Renal pelvis (tissue), 12 donors: ENCODE measurements at places on chromosomes 4 and X. TPM values are rescaled to one million over a fixed set of nuclear protein-coding genes. Genes with fewer than 3 reads are reported as not detected.

DNA sequence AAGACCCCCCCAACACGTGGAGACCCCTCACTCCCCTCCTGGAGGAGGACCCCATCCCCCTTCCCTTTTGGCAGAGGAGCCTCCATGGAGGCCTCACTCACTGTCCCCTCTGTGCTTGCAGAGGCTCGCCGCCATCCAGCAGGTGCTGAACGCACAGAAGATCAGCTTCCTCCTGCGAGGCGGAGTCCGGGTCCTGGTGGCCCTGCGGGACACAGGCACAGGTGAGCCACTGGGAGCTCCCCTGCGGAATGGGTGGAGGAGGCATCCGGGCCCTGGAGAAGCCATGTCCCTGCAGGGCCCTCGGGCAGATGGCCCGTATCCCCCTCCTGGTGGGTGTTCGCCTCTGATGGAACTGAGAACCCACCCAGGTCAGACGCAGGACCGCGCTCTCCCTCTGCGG, 206.5 kb downstream of the AFAP1 start:
- no peak for DNase-seq

GRCh38 chr4:2298532-2298991, 36.7 kb upstream of the MXD4 start:
- DNase-seq = no peak

DNA sequence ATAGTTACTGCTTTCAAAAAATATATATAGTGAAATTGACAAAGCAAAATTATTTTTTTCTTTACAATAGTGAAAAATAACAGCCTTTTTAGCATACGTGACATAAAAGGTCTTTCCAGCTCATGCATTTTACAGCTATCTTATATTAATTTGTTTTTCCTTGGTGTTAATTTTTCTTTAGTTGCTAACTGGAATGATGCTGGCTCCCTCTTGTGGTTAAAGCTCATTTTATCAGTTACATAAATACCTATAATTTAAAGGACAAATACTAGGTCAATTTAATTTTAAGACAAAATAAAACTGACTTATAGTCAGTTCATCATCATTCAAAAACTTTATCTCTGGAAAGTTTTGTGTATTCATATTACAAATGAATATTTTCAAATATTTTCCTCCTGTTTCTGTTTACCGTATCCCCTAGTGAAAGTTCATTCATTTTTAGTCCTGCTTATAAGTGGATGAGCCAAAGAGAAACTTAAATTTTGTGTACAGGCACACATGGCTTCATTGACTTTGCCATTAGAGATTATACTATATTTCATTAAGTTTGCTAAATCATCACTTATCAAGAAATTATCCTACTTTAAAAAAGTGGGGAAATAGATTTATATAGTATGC, 9.9 kb upstream of the ANAPC4 start:
- peak; percentile 33 for DNase-seq

DNA sequence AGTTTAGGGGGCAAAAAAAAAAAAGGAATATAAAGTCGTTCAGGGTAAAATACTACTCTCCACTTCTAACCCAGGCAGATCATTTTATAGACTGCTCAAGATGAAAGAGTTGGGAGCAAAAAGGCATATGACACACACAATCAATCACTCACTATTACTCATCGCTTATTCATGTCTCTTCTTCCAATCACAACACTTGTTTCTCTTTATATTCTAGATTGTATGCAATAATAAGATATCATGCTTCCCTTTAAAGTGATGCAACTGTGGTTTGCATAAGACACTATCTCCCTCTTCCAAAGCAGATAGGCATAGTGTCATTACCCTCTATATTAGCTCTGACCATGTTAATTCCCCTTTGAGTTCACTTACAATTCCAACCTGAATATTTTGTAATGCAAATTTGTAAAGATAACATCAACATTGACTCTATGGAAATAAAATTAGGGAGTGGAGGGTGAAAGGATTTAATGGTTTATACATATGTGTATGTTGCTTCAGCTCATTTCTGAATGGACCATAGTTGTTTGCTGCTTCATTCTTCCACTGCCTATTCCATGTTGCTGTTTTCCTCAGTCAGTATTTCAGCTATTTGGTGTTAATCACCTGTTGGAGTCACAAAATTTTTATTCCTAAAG, 154.9 kb upstream of the EPHA5 start:
- DNase-seq = no peak

GRCh38 chr4:154044108-154044531, 255.2 kb upstream of the SFRP2 start:
- no peak for DNase-seq

DNA sequence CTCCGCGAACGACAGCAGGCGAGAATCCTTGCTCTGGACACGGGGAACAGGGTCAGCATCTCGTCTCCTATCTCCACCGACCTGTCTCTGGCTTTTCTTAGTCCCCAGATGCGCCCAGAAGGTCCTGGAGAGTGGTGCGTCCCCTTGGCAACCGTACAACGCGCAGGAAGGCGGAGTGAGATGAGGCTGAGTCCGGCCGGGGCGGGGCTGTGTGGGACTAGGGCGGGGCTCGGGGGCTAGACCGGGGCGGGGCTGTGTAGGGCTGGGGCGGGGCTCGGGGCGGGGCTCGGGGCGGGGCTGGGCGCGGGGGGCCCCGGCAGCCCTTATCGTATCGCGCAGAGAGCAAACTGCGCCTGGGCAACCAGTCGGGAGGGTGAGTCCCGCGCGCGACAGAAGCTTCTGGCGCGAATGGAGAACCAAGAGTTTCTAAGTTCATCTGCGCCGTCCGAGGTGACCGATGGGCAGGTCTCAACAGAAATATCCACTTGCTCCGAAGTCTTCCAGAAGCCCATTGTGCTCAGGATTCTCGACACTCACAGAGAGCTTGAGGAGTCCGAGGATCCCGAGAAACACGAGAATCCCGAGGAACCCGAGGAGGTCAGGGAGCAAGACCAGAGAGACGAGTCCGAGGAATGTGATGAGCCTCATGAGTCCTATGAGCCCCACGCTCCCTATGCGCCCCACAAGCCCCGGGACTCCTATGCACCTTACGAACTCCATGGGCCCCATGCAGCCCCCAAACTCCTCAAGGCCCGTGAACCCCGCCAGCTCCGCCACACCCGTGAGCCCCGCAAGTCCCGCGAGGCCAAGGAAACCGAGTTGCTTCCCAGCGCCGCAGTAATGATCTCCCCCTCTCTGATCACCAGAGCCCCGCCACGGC, 24.9 kb downstream of the ARL9 start:
- peak; percentile 76 for DNase-seq

GRCh38 chr4:179095585-179096221, 1653.5 kb upstream of the AGA start:
- DNase-seq = peak; percentile 57

DNA sequence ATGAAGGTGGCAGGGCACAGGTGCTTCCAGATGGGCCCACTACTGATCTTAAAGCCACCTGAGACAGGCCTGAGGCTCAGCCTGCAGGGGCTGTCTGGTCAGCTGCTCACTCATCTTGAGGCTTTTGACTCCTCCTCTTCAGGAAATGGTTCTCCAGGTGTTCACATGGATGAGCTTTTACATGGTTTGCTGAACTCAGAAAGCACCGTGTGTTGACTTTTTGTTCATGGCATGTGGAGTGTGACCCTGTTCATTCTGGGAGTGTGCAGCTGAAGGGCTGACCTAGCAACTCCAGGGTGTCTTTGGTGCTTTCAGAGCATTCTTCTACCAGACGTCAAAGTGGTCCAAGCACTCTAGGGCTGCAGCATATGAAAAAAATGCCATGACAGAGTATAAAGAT, 111.1 kb downstream of the CCNG2 start:
- DNase-seq = no peak

GRCh38 chr4:78880874-78881492, 58.3 kb downstream of the PAQR3 start:
- no peak for DNase-seq

- peak; percentile 80 for DNase-seq
Measured at GRCh38 chrX:9851890-9852289, 65.7 kb downstream of the SHROOM2 start.

GRCh38 chr4:19947349-19947748, 304.4 kb upstream of the SLIT2 start:
- no peak for DNase-seq

DNA sequence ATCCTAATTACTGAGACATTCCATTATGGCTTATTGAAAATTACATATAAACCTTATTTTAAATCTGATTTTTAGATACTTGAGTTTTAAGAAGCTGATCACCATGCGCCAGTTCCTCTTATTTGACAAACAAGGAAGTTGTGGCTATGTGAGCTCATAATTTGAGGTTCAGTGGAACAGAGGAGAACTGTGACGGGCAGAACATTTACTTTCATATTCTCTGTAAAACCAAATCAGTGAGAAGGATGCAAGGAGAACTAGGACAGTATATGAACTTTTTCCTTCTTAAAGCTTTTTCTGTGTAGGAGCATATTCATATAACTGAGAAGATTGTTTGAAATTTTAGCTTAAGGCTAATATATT, 25.3 kb downstream of the STIM2 start:
- DNase-seq = no peak

The TRIM60 gene
- polyA plus RNA-seq = not detected

The ARMCX1 gene
- 45.8 TPM for polyA plus RNA-seq

The MAGEA11 gene
- polyA plus RNA-seq = not detected

The TBC1D19 gene
- polyA plus RNA-seq = 21.9 TPM

The PCSK1N gene
- 14.1 TPM for polyA plus RNA-seq

The EXOC1L gene
- polyA plus RNA-seq = not detected
